ENCODE measurements at places on chromosomes 13 and 19.
A peak's percentile ranks its signal among the peaks of the same experiment; 100 is the strongest.

GRCh38 chr19:38228491-38229439 lies 4.7 kb upstream of the DPF1 start:
- no peak for DNase-seq
- peaks cover 10% of the 10 kb centered on the region for H3K4me1 ChIP-seq
- H3K4me3 ChIP-seq, result peak overlapping the region; percentile 76
- H3K27ac ChIP-seq, result no peak overlapping the region
- no peaks in the 10 kb centered on the region for H3K36me3 ChIP-seq

DNA sequence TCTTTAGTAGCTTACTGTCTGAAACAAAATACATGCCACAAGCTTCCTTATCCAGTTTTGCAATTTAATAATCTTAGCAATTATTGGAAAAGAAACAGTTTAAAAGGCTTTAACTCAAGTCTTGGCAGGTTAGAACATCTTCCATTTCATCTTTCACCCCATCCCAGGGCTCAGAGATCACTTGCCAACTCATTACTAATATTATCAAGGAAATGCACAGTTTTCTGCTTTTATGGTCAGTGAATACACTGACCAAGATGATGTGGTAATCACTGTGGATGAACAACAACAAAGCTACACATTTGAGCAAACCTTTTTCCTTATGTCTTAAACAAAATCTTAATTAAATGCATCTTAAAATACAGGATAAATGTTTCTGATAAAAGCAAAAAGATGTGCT lies 48.0 kb upstream of the ITM2B start:
- peaks cover 22% of the 10 kb centered on the region for H3K4me1 ChIP-seq
- H3K27ac ChIP-seq, result no peak overlapping the region
- peaks cover 24% of the 10 kb centered on the region for H3K27me3 ChIP-seq
- H3K4me3 ChIP-seq, result no peak overlapping the region
- DNase-seq, result no peak
- H3K36me3 ChIP-seq, result no peaks in the 10 kb centered on the region

- peaks cover 47% of the 10 kb centered on the region for H3K27me3 ChIP-seq
- peaks cover 2% of the 10 kb centered on the region for H3K4me1 ChIP-seq
- DNase-seq, result no peak
- no peak overlapping the region for H3K4me3 ChIP-seq
- no peaks in the 10 kb centered on the region for H3K36me3 ChIP-seq
These were observed 5.4 kb upstream of the GAS6 start for GRCh38 chr13:113869263-113869662.

- peaks cover 8% of the 10 kb centered on the region for H3K36me3 ChIP-seq
- H3K4me3 ChIP-seq, result peak overlapping the region; percentile 83
- peaks cover 21% of the 10 kb centered on the region for H3K4me1 ChIP-seq
- no peak overlapping the region for H3K27ac ChIP-seq
- H3K27me3 ChIP-seq, result no peaks in the 10 kb centered on the region
These were observed 904 bp upstream of the ARHGAP33 start for GRCh38 chr19:35774274-35775045.

DNA sequence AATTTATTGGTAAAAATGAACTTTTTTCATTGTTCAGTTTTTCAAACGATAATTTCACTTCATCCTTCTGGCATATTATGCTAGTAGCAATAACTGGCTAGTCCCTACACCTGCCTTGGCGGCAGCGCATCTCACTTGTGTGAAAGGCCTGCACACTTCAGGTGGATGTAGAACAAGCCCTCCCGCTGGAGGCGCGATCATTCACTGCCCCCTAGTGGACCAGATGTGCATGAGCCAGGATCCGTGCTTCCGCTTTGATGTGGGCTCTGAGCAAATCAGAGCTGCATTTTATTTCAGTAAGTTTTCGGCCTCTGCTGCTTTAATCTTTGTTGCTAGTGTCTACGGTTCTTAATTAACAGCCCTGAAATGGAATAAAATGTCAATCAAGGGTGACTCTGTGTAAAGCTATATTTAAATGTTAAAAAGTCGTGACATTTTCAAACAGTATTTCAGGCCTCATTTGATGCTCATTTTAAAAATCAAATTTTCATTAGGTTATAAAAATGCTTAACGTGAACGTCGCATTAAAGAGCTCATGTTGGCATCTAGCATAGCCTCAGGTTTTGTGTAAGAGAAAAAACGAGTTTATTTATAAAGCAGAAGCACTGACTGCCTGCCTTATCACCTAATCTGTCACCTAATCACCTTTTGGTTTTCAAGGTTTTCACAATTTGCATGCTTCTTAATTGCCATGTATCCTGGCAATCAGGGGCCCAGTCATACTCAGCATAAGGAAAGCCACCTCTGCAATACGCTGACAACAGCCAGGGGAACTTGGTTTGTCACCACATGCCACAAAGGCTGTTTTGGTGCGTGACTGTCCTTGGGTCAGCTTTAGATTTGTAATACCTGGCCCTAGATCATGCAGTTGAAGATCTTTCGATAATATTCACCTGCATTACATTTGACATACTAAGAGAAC lies 112.2 kb downstream of the TEX26 start:
- H3K27me3 ChIP-seq, result no peaks in the 10 kb centered on the region
- peak overlapping the region; percentile 86 for H3K27ac ChIP-seq

- H3K4me1 ChIP-seq, result peaks cover 33% of the 10 kb centered on the region
- peaks cover 3% of the 10 kb centered on the region for H3K36me3 ChIP-seq
- DNase-seq, result no peak
- H3K27ac ChIP-seq, result no peak overlapping the region
These were observed 2.5 kb downstream of the LIPE start for GRCh38 chr19:42424712-42425131.

DNA sequence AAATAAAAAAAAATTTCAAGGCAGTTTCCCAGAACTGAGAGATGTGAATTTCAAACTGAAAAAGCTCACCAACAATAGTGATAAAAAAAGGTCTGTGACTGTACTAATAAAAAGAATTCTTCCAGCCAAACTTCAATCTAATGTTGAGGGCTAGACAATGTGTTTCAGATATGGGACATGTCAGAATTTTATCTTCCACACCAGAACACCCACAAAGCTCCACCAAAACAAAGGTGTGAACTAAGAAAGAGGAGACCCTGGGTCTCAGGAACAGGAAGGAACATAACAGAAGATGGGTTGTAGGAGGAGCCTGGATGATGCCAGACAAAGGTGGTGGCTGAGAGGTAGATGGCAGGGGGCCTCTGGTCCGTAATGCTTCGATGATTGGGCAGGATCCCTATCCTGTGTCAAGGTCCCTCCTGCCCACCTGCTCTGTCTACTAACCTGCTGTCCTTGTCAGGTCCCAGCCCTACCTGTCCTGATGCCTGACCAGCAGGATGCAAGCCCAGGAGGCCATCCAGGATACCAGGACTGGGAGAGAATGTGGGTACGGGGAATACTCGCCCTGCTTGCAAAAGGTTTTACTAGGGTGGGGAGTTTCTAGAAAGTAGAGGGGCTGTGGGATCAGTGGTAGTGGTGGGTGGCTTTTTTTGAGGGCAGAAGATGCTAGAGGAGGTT lies 4.5 kb downstream of the MZF1 start:
- no peaks in the 10 kb centered on the region for H3K27me3 ChIP-seq
- peaks cover 26% of the 10 kb centered on the region for H3K36me3 ChIP-seq
- no peak overlapping the region for H3K4me3 ChIP-seq
- no peak overlapping the region for H3K27ac ChIP-seq

- H3K27ac ChIP-seq, result no peak overlapping the region
- no peaks in the 10 kb centered on the region for H3K36me3 ChIP-seq
- no peak overlapping the region for H3K4me3 ChIP-seq
- no peaks in the 10 kb centered on the region for H3K4me1 ChIP-seq
- DNase-seq, result no peak
These were observed 260.0 kb downstream of the FGF14 start for GRCh38 chr13:102141625-102142472.

DNA sequence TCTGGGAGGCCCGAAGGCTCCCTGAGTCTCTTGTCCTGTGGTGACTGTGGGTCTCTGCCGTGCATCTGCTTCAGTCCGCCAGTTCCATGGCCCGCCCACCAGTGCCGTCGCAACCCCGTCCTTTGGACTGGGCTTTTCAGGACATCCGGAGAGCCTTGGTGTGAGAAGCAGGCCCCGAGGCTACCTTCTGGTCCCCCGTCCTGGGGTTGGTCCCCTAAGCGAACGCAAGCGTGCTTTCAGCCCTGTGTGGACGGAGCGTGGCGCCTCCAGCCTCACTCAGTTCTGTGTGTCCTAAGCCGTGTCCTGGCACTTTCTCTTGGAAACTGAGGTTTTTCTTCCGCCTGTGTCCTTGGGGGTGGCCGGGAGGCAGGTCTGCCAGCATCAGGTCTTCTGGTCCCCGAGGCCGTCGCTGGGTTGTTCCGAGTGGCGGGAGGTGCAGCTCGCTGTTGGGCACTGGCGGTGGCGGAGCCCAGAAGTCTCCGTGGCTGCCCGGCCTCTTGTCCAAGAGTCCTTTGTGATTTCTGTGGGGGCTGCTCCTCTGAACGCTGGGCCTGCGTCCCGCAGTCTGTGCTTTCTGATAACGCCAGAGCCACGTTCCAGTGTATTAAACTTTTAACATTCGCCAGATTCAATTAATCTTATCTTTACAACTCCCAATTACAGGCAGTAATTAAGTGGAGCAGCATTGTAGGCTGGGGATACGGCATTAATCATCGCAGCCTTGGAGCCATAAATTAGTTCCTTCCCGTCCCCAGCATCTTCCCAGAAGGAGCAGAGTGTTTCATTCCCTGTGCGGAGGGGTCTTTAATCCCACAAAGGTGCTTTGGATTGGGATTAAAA lies 99.5 kb downstream of the KDM4B start:
- no peaks in the 10 kb centered on the region for H3K4me1 ChIP-seq
- no peak for DNase-seq
- peaks cover 12% of the 10 kb centered on the region for H3K36me3 ChIP-seq
- H3K27ac ChIP-seq, result no peak overlapping the region

GRCh38 chr13:20825477-20825875 lies 51.7 kb upstream of the EEF1AKMT1 start:
- no peaks in the 10 kb centered on the region for H3K27me3 ChIP-seq
- H3K27ac ChIP-seq, result no peak overlapping the region
- no peak overlapping the region for H3K4me3 ChIP-seq

DNA sequence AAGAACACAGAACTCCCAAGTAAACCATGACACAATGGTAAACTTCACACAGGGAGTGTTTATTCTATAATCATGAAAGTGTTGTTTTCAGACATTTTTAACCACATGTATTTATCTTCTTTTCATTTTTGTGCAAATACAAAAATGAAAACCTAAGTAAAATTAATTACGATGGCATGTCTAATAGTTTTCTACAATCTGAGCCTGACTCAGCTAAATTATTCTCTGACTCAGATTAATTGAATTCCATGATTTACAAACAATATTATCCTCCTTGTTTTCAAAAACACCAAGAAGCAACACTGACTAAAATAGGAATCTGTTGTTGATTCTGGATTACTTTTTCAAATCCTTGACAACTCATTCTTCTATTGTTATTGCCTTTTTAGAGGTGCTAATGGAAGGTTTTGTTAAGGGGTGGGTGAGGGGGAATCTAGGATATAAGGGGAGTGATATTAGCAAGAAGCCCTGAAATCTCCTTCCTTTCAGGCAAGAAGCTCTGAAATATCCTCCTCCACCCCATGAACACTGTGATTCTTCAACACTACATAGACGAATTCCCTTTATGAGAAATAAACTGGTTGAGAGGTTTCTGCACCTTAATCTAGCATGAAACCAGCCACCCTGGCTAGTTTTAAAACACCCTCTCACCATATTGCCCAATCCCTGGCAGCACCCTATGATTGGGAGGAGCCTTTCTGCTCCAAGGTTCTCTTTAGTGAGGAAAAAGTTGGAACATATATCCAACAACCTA lies 1057.7 kb upstream of the PCDH20 start:
- H3K27ac ChIP-seq, result no peak overlapping the region
- no peak for DNase-seq
- H3K27me3 ChIP-seq, result no peaks in the 10 kb centered on the region
- H3K4me3 ChIP-seq, result no peak overlapping the region

DNA sequence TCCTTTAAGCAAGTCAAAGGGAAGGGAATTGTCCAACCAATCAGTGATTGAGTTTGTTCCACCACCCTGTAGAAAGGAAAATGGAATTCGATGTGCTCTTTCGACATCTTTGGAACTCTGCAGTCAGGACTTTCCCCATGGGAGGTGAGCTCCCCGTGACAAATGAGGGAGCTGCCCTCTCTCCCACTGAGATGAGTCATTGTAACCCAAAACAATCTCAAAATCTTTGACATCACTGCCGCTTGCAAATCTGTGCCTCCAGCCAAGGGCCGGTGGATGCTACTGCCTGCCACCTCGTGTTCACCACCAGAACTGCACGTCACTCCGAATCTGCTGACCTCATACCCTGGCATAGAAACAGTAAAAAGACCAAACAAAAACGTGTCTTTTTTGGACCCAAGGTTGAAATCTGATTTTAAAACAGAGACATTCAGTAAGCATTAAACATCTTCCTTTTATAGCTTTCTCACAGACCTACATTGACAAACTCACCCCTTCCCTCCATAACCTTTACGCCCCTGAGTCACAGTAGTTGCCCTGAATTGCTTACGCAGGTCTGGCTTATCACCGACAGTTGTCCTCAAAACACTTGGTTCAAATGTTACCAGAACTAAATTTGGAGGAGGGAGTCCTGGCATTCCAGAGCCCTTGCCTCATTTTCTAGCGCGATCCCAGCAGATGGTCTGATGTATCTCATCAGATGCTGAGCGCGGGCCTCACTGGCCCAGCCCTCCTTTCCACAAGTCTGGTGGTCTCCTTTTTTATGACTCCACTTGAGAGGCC lies 105.2 kb downstream of the COL4A2 start:
- H3K36me3 ChIP-seq, result no peaks in the 10 kb centered on the region
- H3K4me3 ChIP-seq, result no peak overlapping the region
- DNase-seq, result peak; percentile 49
- H3K4me1 ChIP-seq, result peaks cover 9% of the 10 kb centered on the region
- no peak overlapping the region for H3K27ac ChIP-seq
- H3K27me3 ChIP-seq, result peaks cover 68% of the 10 kb centered on the region

DNA sequence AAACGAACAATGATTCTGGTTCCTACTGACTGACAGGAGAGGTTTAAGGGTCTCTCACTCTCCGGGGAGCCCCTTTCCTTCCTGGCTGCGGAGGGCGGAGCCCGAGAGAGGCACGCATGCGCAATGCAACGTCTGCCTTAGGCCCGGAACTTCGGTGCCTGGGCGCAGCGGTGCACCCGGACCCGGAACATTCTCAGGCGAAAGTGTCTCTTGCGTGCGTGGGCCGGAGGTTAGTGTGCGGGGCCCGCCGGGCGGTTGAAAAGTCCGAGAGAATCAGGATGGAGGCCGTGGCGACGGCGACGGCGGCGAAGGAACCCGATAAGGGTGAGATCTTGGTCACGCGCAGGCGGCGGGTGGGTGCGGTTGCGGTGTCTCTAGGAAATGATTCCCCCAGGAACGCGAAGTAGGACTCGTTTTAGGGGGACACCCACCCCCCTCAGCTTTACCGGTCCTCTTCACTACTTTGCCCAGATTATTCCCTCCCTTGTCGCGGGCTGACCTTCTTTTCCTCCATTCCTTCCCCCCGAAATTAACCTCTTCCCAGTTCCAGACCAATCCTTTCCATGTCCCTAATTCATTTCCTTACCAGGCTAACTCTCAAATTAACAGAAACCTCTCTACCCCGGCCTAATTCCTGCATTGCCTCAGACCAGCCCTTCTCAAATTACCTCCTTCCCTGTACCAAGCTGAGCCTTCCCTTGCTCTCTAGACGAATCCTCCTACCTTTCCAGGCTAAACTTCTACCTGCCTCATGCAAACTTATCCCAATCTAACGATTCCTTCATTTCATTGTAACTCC lies at the start of gene CCDC97:
Gene CCDC97 (plus strand): TSS at position 140 of the 799 bp plus-strand sequence. CDS start 139 bp downstream, at position 279.
- peak within 1 kb of the TSS; percentile 97 for H3K4me3 ChIP-seq
- H3K36me3 ChIP-seq, result peaks cover 66% of the 10 kb centered on the region
- peak within 1 kb of the TSS; percentile 96 for H3K27ac ChIP-seq

- no peaks in the 10 kb centered on the region for H3K36me3 ChIP-seq
- no peak for DNase-seq
- no peak overlapping the region for H3K27ac ChIP-seq
- no peaks in the 10 kb centered on the region for H3K4me1 ChIP-seq
These were observed 75.0 kb upstream of the OXGR1 start for GRCh38 chr13:97069050-97069815.

- H3K27me3 ChIP-seq, result no peaks in the 10 kb centered on the region
- no peak for DNase-seq
- H3K36me3 ChIP-seq, result no peaks in the 10 kb centered on the region
- no peak overlapping the region for H3K4me3 ChIP-seq
These were observed 915.2 kb downstream of the PCDH9 start for GRCh38 chr13:66314911-66315310.

Measured in activated T-helper 2 cell treated with anti-CD3 and anti-CD28 coated beads, Interferon-gamma antibody, Interleukin-2, Interleukin-4, amounts not matched to agents 10 μg/mL and 5 μg/mL and 100 μg/mL, durations not matched to agents 14 hours and 24 hours and 36 hours (primary cell).